Progenitor cell of endocrine pancreas (in vitro differentiated cells): ENCODE measurements at places on chromosomes 5 and 9. TPM values are rescaled to one million over a fixed set of nuclear protein-coding genes. Genes with fewer than 3 reads are reported as not detected.

Gene HAVCR2
- total RNA-seq: 0.17 and 0.62 TPM in 2 replicates

Gene CARTPT
- not detected in 2 replicates for total RNA-seq

Gene SOWAHA
- total RNA-seq: 0.98 and 1.3 TPM in 2 replicates

Gene LAMC3
- 0.12 and 0.27 TPM in 2 replicates for total RNA-seq

Gene EPB41L4B
- total RNA-seq: 7.7 and 7.8 TPM in 2 replicates

Gene CTXN3
- not detected in 2 replicates for total RNA-seq

Gene FOXE1
- total RNA-seq: 0.29 and 0.38 TPM in 2 replicates
